ENCODE measurements at places on chromosomes 11 and 22. TPM values are rescaled to one million over a fixed set of nuclear protein-coding genes. Genes with fewer than 3 reads are reported as not detected.

GRCh38 chr11:133136376-133136775 is 395.9 kb downstream of the OPCML start:
- no peak for DNase-seq

GRCh38 chr11:17135916-17136683 is 58.6 kb upstream of the RPS13 start:
- no peak for DNase-seq

- no peak for DNase-seq
Measured at GRCh38 chr22:27866135-27867084, 52.6 kb downstream of the PITPNB start.

DNA sequence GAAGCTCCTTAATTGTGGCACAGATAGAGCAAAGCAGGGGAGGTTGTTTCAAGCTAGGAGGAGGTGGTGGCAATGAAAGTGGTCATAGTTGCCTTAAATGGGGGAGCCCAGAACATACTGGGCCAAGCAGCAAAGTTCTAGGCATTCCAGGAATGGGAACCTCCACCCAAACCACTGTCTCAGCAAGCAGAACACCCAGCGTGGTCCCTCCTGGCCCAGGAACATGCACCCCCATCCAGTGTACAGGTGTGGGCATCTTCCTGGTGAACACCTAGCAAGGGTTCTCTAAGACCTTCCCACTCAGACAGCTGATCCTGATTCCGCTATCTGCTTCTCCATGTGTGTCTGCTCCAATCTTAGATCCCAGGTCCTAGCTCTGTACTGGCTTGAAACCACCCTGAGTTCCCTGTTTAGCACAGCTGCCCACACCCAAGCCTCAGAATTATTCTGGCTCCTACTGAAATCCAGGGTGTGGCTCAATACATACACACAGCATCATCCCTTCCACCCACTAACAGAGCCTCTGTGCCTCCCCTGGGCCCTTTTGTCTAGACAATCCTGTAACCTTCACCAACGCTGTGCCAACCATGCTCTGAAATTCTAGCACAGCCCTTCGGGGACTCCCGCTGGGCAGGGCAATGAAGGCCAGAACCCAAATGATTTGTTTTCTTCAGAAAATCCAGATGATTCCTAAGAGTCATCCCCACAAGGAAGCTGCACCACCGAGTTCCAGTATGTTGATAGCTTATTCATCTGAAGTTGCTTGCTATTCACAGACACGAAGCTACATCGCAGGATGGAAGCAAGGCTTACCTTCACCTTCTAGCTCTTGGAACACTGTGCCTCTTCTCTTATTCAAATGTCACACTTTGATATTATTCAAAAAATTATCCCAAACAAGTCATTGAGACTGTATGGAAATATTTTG is 76.6 kb downstream of the ABTB2 start:
- DNase-seq: no peak

- no peak for DNase-seq
Measured at GRCh38 chr11:59560290-59560701, 49.0 kb downstream of the OR4D9 start.

- DNase-seq: no peak
Measured at GRCh38 chr22:38327805-38328204, 10.6 kb upstream of the CSNK1E start.

- no peak for DNase-seq
Measured at GRCh38 chr22:40218152-40218551, 40.4 kb downstream of the TNRC6B start.

GRCh38 chr11:70592641-70593165 is 194.4 kb downstream of the CTTN start:
- DNase-seq: no peak

GRCh38 chr11:73859671-73860070 is 17.0 kb downstream of the COA4 start:
- no peak for DNase-seq

The TOP3B gene
- 23.5 TPM for polyA plus RNA-seq

The OR8G1 gene
- polyA plus RNA-seq: not detected

The LARGE2 gene
- 18.8 TPM for polyA plus RNA-seq

The ZBTB16 gene
- polyA plus RNA-seq: 9.2 TPM

The ANGPTL5 gene
- polyA plus RNA-seq: not detected

The PPM1F gene
- polyA plus RNA-seq: 37.2 TPM

The CTSD gene
- 1,120 TPM for polyA plus RNA-seq

The MYBPC3 gene
- polyA plus RNA-seq: 0.49 TPM
